ENCODE measurements at places on chromosomes 5 and 9. TPM values are rescaled to one million over a fixed set of nuclear protein-coding genes. Genes with fewer than 3 reads are reported as not detected.
A peak's percentile ranks its signal among the peaks of the same experiment; 100 is the strongest.

DNA sequence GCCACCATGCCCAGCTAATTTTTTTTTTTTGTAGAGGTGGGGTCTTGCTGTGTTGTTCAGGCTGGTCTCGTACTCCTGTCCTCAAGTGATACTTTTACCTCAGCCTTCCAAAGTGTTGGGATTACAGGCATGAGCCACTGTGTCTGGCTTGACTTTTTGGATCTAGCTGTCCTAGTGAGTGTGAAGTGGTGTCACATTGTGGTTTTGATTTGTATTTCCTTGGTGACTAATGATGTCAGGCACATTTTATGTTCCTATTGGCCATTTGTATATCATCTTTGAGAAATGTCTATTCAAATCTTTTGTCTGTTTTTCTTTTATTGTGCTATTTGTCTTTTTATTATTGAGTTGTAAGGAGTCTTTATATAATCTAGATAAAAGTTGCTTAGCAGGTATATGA, 53.5 kb upstream of the MCCC2 start:
- DNase-seq = peak; percentile 51
- peaks cover 2% of the 10 kb centered on the region for H3K36me3 ChIP-seq
- H3K27ac ChIP-seq = no peak overlapping the region
- H3K27me3 ChIP-seq = no peaks in the 10 kb centered on the region
- H3K4me1 ChIP-seq = no peaks in the 10 kb centered on the region

DNA sequence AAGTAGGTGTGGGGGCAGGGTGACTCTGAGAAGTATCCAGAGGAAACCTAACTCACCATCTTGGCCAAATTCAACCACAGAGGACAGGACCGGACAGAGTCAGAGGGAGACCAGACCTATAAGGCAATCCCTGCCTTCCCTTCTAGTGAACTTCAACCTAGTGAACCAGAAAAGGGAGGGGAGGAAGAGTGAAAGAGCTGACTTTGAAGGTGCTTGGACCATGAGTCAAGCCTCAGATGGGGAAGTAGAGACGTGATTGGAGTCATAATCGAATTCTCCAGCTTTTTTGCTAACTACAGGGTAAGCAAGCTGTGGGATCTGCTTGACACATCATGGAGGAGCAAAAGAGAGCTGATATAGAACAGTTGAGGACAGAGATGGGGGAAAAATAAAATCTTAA, 18.8 kb upstream of the KIF2A start:
- H3K27me3 ChIP-seq = no peaks in the 10 kb centered on the region
- no peak overlapping the region for H3K4me3 ChIP-seq
- no peaks in the 10 kb centered on the region for H3K36me3 ChIP-seq
- DNase-seq = no peak
- H3K4me1 ChIP-seq = no peaks in the 10 kb centered on the region
- no peak overlapping the region for H3K27ac ChIP-seq

GRCh38 chr5:66872736-66873331, 276.6 kb downstream of the MAST4 start:
- no peak overlapping the region for H3K4me3 ChIP-seq
- H3K27ac ChIP-seq = no peak overlapping the region
- no peak for DNase-seq
- H3K4me1 ChIP-seq = peaks cover 5% of the 10 kb centered on the region
- peaks cover 2% of the 10 kb centered on the region for H3K36me3 ChIP-seq

GRCh38 chr5:93892481-93892880, 151.1 kb upstream of the POU5F2 start:
- no peaks in the 10 kb centered on the region for H3K4me1 ChIP-seq
- H3K27me3 ChIP-seq = no peaks in the 10 kb centered on the region

- no peak overlapping the region for H3K4me3 ChIP-seq
- H3K4me1 ChIP-seq = peaks cover 10% of the 10 kb centered on the region
- H3K27me3 ChIP-seq = no peaks in the 10 kb centered on the region
- no peaks in the 10 kb centered on the region for H3K36me3 ChIP-seq
These were observed 152.2 kb upstream of the MPDZ start for GRCh38 chr9:13431692-13432091.

DNA sequence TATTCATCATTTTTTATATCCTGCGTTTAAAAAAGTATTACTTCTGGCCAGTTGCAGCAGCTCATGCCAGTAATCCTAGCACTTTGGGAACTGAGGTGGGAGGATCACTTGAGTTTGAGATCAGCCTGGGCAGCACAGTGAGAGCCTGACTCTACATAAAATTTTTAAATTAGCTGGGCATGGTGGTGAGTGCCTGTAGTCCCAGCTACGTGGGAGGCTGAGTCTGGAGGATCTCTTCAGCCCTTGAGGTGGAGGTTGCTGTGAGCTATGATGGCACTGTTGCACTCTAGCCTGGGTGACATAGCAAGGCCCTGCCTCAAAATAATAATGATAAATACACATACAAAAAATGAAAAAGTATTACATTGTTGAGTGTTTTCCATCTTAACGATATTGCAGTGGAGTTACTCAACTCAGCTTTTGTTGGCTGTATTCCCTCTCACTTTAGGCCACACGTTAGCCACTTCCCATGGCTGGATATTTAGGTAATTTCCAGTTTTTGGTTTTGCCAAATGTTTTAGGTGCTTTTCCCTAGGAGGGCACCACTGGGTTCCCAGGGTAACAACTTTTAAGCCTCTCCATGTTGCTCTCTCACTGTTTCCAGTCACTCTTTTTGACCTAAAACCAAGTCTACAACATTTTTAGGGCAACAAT, 20.6 kb downstream of the SHB start:
- no peak for DNase-seq
- no peaks in the 10 kb centered on the region for H3K36me3 ChIP-seq
- peak overlapping the region; percentile 96 for H3K27ac ChIP-seq
- no peak overlapping the region for H3K4me3 ChIP-seq

DNA sequence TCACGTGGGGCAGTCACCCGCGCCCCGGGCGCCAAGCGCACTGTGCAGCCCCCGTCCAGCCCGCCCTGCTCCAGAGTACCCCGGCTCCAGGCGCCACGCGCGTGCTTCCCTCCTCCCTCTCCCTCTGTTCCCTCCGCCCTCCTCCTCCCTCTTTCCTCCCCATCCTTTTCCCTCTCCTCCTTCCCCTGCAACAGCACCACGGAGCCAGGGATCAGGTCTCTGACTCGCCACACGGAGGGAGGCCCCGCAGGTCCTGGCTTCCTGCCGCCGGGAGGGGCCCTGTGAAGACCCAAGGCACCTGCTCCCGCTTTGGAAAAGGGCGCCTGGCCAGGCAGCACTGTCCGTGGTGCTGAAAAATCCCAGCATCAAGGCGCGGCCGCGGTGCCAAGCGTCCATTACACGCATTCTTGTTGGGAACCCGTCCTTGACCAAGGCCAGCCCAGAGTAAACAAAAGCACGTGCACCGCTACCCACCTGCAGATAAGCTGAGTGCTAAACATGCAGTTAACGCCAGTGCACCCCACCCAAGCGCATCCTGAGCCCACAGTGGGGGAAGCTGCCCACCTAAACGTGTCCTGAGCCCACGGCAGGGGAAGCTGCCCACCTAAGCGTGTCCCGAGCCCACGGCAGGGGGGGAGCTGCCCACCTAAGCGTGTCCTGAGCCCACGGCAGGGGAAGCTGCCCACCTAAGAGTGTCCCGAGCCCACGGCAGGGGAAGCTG, 21.7 kb downstream of the SLC6A18 start:
- H3K4me3 ChIP-seq = no peak overlapping the region
- DNase-seq = peak; percentile 24
- H3K27me3 ChIP-seq = peaks cover 3% of the 10 kb centered on the region
- H3K36me3 ChIP-seq = no peaks in the 10 kb centered on the region
- H3K27ac ChIP-seq = no peak overlapping the region

- H3K27me3 ChIP-seq = no peaks in the 10 kb centered on the region
- no peak overlapping the region for H3K27ac ChIP-seq
- no peak for DNase-seq
- H3K36me3 ChIP-seq = no peaks in the 10 kb centered on the region
- no peaks in the 10 kb centered on the region for H3K4me1 ChIP-seq
- no peak overlapping the region for H3K4me3 ChIP-seq
These were observed 1007.1 kb upstream of the WWC1 start for GRCh38 chr5:167284222-167284890.

DNA sequence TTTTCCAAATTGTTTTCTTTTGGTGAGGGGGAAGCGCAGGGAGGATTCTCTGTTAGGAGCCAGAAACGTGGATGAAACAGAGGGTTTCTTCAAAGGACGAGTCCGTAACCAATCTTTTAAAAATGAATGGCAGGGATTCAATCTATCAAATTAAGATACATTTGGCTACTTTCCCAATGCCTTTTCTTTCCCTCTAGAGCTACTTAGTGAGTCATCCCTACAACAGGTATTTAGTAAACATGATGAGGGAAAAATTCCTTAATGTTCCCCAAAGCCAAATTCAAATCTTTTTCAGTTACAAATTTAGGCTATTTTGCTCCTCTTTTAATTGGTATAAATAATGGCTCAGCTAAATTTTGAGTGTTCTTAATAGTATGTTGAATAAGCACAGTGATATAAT, 366.4 kb upstream of the RIOK2 start:
- peak; percentile 21 for DNase-seq
- H3K36me3 ChIP-seq = no peaks in the 10 kb centered on the region
- H3K4me1 ChIP-seq = peaks cover 27% of the 10 kb centered on the region
- H3K27ac ChIP-seq = no peak overlapping the region
- no peak overlapping the region for H3K4me3 ChIP-seq

DNA sequence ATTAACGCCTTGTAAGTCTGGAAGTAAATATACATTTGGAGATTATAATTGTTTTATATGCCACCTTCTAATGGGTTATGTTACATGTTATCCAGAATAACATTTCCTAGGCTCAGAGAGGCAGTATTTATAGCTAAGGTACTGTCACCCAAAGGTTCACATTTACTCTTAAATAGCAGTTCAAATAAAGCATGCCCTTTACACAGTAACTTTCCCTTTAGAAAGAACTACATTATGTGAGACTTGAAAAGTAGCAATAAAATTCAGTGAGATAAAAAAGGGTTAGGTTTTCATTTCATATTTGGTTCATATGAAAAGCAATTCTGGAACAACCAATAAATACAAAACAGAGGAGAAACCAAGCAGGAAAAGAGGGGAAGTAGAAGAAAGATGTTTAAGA, 35.1 kb downstream of the SKIC3 start:
- no peaks in the 10 kb centered on the region for H3K27me3 ChIP-seq
- no peak for DNase-seq
- no peaks in the 10 kb centered on the region for H3K4me1 ChIP-seq
- no peak overlapping the region for H3K4me3 ChIP-seq

DNA sequence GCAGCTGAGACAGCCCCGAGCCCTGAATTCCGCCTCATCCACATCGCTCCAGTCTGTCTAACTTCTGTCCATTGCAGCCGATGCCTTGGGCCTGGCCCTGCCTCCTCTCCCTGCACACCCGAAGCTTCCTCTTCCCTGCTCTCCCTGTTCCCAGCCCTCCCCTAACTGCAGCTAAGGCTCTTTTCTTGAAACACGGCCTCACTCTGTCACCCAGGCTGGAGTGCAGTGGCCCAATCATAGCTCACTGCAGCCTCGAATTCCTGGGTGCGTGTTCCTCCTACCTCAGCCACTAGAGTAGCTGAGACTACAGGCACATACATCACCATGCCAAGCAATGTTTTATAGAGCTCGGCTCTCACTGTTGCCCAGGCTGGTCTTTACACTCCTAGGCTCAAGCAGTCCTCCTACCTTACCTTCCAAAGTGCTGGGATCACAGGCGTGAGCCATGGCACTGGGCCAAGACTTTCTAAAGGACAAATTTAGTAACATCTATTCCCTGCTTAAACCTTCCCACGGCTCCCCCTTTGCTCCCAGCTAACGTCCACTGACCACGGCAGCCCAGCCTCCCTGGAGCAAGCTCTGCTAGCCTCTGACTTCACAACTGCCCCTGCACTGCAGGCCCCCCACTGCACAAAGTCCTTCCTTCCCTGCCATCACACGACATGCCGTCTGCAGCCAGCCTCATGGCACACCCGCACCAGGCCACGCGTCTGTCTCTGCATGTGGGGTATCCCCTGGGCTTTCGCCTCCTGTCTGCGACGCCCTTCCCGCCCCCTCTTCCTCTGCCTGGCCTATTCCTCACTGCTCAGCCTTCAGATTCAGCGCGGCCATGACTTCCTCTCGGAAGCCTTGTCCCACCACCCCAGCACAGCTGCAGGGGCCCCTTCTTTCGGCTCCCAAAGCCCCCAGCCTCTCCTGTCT, 28.6 kb downstream of the LAMC3 start:
- H3K27ac ChIP-seq = no peak overlapping the region
- no peaks in the 10 kb centered on the region for H3K4me1 ChIP-seq
- no peaks in the 10 kb centered on the region for H3K27me3 ChIP-seq
- DNase-seq = no peak
- H3K36me3 ChIP-seq = no peaks in the 10 kb centered on the region
- no peak overlapping the region for H3K4me3 ChIP-seq

Gene GRM6
- not detected for polyA plus RNA-seq

Gene ZNF366
- polyA plus RNA-seq = 1.2 TPM

Gene STK10
- polyA plus RNA-seq = 16.9 TPM

Gene MEIKIN
- polyA plus RNA-seq = not detected

Gene PRR16
- 0.88 TPM for polyA plus RNA-seq

Gene TXNDC8
- not detected for polyA plus RNA-seq

Gene PPP2R2B
- polyA plus RNA-seq = not detected
